ENCODE measurements at places on chromosomes 11 and 22.

GRCh38 chr22:17012267-17012666 lies 4.2 kb upstream of the GAB4 start:
- DNase-seq, result no peak

DNA sequence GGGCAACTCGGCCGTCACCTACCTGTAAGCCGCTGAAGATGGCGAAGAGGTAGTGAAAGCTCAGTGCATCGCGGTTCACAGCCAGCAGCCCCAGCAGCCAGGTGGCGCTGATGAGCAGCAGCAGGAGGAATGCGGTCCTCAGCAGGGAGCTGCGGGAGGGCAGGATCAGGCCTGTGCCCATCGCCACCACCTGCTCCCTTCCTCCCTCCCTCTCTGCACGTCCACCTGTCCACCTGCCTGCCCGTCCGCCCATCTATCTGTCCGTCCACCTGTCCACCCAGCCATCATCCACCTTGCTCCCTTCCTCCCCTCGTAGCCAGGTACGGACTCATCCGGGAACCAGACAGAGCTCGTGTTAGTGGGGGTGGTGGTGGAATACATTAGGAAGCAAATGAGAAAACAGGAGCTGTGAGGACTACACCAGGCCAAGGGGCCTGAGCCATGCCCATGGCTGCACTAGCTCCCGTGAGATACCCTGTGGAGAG lies 32.2 kb downstream of the TRMU start:
- no peak for DNase-seq

- DNase-seq, result no peak
These were observed 16.7 kb downstream of the TOB2 start for GRCh38 chr22:41429951-41430332.

- no peak for DNase-seq
These were observed 1.5 kb upstream of the PLCB3 start for GRCh38 chr11:64249563-64250414.
